ENCODE measurements at places on chromosomes 4 and X. TPM values are rescaled to one million over a fixed set of nuclear protein-coding genes. Genes with fewer than 3 reads are reported as not detected.

Gene MTM1
- 9.8 TPM for total RNA-seq

Gene CFAP99
- total RNA-seq = 0.43 TPM

Gene GLRA2
- 0.38 TPM for total RNA-seq

Gene VEGFC
- total RNA-seq = 3.2 TPM

Gene RASGEF1B
- 8.3 TPM for total RNA-seq

GRCh38 chr4:16661813-16662212, 236.6 kb downstream of the LDB2 start:
- no peak overlapping the region for H3K27ac ChIP-seq
- peaks cover 12% of the 10 kb centered on the region for H3K4me1 ChIP-seq
- H3K27me3 ChIP-seq = no peaks in the 10 kb centered on the region
- H3K36me3 ChIP-seq = no peaks in the 10 kb centered on the region
- no peak overlapping the region for H3K4me3 ChIP-seq

DNA sequence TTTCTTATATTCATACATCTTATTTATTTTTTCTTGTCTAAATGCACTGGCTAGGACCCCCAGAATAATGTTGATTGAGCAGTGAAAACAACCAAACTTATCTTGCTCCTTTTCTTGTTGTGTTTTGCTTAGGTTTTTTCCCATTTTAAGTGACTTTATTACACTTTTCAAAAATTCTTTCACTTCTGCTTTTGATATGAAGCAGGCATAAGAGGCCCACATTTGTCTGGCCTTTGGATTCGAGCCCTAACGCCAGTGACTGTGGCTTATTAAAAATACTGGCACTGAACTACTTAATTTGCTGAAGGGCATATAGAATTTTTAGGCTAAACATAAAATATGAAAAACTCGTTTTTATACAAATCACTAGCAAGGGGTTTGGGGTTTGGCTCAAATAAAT, 197.0 kb downstream of the ASB9 start:
- H3K4me1 ChIP-seq = no peaks in the 10 kb centered on the region
- H3K27ac ChIP-seq = no peak overlapping the region
- no peak for DNase-seq
- no peak overlapping the region for H3K4me3 ChIP-seq

DNA sequence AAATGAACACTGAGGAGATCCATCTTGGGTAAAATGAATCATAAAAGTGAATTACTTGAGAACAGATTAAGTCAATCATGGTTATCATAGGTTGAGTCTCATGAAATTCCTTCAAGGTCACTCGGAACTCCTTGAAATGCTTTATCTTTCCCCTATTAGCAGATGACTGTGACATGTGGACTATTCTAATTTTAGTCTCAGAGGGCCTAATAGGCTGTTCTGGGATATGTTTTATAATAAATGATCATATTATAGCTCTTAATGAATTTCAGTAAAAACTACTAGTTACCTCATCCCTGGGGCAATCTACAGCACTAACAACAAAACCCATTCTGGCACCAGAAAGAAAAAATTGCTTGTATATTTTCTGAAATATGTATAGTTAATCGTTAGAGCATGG, 44.7 kb downstream of the SPATA4 start:
- DNase-seq = no peak
- H3K4me3 ChIP-seq = no peak overlapping the region
- no peak overlapping the region for H3K27ac ChIP-seq
- no peaks in the 10 kb centered on the region for H3K27me3 ChIP-seq
- no peaks in the 10 kb centered on the region for H3K4me1 ChIP-seq
- no peaks in the 10 kb centered on the region for H3K36me3 ChIP-seq

DNA sequence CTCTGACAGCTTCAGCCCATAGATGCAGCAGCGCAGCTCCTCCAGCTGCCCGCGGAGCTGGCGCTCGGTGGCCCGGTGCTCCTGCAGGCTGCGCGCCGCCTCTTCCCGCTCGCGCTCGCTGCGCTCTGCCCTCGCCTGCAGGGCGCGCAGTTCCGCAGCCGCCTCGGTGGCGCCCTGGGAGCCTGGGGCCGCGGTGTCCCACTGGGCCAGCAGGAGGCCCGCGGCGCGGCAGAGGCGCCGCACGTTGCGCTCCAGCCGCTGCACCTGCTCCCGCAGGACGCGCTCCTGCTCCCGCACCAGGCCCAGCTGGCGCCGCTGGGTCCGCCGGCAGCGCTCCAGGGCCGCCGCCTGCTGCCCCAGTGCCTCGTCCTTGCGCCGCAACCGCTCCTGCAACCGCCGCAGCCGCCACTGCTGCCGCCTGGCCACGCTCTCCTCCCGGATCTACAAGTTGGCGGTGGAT, 10.1 kb downstream of the C4orf50 start:
- H3K36me3 ChIP-seq = no peaks in the 10 kb centered on the region
- no peak overlapping the region for H3K4me3 ChIP-seq
- DNase-seq = no peak
- H3K4me1 ChIP-seq = no peaks in the 10 kb centered on the region
- H3K27ac ChIP-seq = no peak overlapping the region

GRCh38 chrX:10611441-10612090, 8.8 kb downstream of the MID1 start:
- no peak overlapping the region for H3K4me3 ChIP-seq
- no peaks in the 10 kb centered on the region for H3K27me3 ChIP-seq
- no peak overlapping the region for H3K27ac ChIP-seq
- H3K4me1 ChIP-seq = peaks cover 27% of the 10 kb centered on the region

GRCh38 chr4:99264927-99265326, 25.9 kb downstream of the ADH1A start:
- no peak for DNase-seq
- no peak overlapping the region for H3K27ac ChIP-seq
- H3K4me3 ChIP-seq = no peak overlapping the region
- H3K27me3 ChIP-seq = no peaks in the 10 kb centered on the region

DNA sequence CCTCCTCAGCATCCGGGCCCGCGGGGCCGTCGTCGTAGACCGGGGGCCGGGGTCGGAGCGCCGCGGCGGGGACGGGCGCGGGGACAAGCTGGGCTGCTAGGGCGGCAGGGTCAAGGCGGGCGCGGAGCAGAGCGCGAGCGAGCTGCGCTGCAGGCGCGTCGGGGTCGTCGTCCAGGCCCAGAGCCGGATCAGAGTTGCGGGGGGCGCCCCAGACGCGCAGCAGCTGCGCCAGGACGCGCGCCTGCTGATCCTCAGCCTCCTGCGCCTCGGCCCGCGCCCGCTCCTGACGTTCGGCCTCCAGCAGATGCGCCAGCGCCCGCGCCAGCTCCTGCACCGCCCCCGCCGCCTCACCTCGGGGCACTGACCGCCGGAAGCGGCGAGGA, 3.5 kb downstream of the PCSK1N start:
- DNase-seq = no peak
- H3K27ac ChIP-seq = no peak overlapping the region
- no peaks in the 10 kb centered on the region for H3K4me1 ChIP-seq
- H3K36me3 ChIP-seq = peaks cover 4% of the 10 kb centered on the region

DNA sequence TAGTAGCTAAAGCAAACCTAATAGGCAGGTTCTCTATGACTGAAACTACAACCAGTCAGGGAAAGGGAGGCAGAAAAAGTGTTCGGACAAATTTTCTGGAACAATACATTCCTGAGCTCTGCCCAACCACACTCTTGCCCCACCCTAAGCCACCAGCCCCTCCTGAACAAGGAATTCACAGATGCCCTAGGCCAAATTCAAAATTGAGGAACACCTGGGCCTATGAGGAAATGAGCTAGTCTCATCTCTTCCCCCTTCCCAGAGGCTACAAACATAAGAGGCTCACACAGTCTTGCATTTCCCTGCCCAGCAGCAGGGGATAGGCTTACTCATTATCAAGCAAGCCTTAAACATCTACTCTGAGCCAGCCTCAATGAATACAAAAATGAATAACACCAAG, 284.7 kb downstream of the ZNF674 start:
- peak overlapping the region; percentile 97 for H3K27ac ChIP-seq
- H3K4me3 ChIP-seq = peak overlapping the region; percentile 33
- no peak for DNase-seq
- peaks cover 5% of the 10 kb centered on the region for H3K4me1 ChIP-seq
- H3K36me3 ChIP-seq = no peaks in the 10 kb centered on the region

GRCh38 chrX:154019633-154020528, at the start of gene IRAK1:
TSS of gene IRAK1 (minus strand) at chrX:154019902. CDS start at chrX:154019812, 90 bp downstream.
- no peaks in the 10 kb centered on the region for H3K27me3 ChIP-seq
- DNase-seq = no peak
- no peaks in the 10 kb centered on the region for H3K36me3 ChIP-seq
- H3K4me3 ChIP-seq = peak within 1 kb of the TSS; percentile 88

- no peak overlapping the region for H3K27ac ChIP-seq
- peaks cover 3% of the 10 kb centered on the region for H3K27me3 ChIP-seq
- no peak for DNase-seq
Observed at GRCh38 chrX:153635788-153636668, 11.0 kb upstream of the DUSP9 start.

DNA sequence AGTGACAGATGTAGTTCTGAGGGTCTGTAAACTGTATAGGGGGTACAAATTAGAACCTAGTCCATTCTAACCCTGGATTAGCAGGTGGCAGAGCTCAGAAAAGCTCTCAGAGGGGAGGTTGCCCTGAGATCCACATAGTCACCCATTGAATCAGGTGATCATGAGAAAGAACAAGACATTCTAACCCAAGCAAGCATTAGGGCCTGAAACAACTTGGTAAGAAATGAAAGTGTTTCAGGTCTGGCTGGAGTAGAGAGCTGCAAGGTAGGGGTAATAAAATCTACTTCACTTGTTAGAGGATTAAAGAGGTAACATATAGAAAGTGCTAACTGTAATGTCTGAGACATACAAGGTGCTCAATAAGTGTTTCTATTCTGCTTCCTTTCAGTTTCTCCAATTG, 8.8 kb upstream of the BMP2K start:
- H3K4me1 ChIP-seq = no peaks in the 10 kb centered on the region
- H3K27me3 ChIP-seq = no peaks in the 10 kb centered on the region
- no peaks in the 10 kb centered on the region for H3K36me3 ChIP-seq
- H3K4me3 ChIP-seq = no peak overlapping the region
- H3K27ac ChIP-seq = no peak overlapping the region
- no peak for DNase-seq

DNA sequence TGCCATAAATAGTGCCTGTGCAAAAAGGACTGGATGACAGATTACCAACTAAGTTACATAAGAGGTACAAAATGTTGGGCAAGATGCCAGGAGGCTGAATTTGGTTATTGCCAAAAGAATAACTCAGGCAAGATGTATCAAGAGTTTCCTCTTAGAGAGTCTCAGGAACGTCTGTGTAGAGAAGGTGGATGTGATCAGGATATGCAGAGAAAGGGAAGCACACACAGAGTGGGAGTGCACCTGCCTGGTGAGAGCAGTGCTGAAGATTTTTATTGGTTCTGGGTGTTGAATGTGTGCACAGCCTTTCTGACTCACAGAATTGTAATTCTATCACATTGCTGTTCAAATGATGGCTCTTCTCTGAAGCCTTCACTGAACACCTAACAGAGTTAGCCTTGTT, 156.8 kb upstream of the HS3ST1 start:
- no peaks in the 10 kb centered on the region for H3K27me3 ChIP-seq
- H3K4me3 ChIP-seq = no peak overlapping the region
- no peaks in the 10 kb centered on the region for H3K36me3 ChIP-seq
- no peak for DNase-seq

GRCh38 chrX:88613338-88613737, 133.7 kb upstream of the CPXCR1 start:
- H3K36me3 ChIP-seq = no peaks in the 10 kb centered on the region
- H3K27ac ChIP-seq = peak overlapping the region; percentile 50
- no peaks in the 10 kb centered on the region for H3K27me3 ChIP-seq
- H3K4me3 ChIP-seq = peak overlapping the region; percentile 66
- DNase-seq = no peak
- H3K4me1 ChIP-seq = peaks cover 8% of the 10 kb centered on the region

DNA sequence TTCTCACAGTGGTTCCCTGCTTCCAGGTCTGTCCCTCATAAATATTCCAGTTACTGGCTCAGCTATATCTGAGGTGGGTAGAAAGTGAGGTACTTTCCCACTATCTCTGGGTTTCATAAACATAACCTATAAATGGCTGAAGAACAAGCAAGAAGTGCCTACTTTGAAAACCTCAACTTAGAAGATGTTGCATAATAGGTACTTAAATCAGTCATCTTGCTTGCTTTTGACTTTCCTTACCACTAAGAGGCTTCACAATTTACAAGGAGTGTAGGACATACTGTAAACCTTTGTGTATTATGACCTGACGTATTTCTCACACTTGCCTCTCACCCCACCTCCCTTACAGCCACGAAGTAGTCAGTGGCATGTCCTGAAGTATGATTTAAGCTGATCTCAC, 145.9 kb downstream of the PCDH19 start:
- no peaks in the 10 kb centered on the region for H3K4me1 ChIP-seq
- no peaks in the 10 kb centered on the region for H3K36me3 ChIP-seq
- no peak for DNase-seq
- no peak overlapping the region for H3K4me3 ChIP-seq

DNA sequence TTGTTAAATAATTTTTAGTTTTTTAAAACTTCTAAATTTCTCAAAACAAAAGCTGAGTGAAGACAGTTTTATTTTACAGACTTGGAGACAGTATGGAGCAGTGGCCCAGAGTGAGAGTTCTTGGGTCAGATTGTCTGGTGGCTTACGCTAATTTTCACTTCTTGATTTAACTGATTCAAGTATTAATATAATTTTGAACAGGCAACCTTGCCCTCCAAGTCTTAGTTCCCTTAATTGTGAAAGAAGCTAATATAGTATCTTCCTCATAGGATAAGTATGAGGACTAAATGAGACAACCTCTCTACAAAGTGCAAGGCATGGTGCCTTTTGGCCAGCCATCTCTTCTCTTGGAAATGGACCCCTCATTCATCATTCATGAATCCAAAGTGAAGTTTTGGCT, 25.4 kb downstream of the ATP7A start:
- no peaks in the 10 kb centered on the region for H3K27me3 ChIP-seq
- no peaks in the 10 kb centered on the region for H3K36me3 ChIP-seq
- no peaks in the 10 kb centered on the region for H3K4me1 ChIP-seq
- DNase-seq = no peak
- no peak overlapping the region for H3K27ac ChIP-seq

DNA sequence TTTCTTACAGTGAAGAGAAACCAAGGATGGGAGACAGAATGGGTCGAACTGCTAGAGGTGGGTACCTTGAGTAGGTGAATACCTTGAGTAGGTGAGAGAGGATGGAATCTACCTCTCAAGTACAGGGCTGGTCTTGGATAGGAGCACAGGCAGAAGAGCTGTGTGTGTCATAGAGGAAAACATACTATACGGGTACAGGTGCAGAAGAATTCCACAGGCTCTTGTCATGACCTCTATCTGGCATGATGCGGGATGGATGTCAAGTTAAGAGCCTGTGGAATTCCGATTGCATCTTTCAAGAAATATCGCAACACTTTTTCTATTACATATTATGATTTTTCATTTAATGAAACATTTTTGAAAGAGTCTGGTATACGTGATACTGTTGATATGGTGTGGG, 18.0 kb upstream of the OCIAD1 start:
- peaks cover 5% of the 10 kb centered on the region for H3K27me3 ChIP-seq
- H3K36me3 ChIP-seq = no peaks in the 10 kb centered on the region
- no peak for DNase-seq
- H3K4me1 ChIP-seq = no peaks in the 10 kb centered on the region

- no peaks in the 10 kb centered on the region for H3K36me3 ChIP-seq
- H3K4me3 ChIP-seq = no peak overlapping the region
- no peaks in the 10 kb centered on the region for H3K27me3 ChIP-seq
Observed at GRCh38 chrX:110321670-110322069, 3.8 kb upstream of the AMMECR1 start.

- peaks cover 98% of the 10 kb centered on the region for H3K27me3 ChIP-seq
- H3K27ac ChIP-seq = no peak overlapping the region
- no peak for DNase-seq
Observed at GRCh38 chrX:114584983-114585842, 1.3 kb downstream of the HTR2C start.

- DNase-seq = no peak
- H3K4me1 ChIP-seq = peaks cover 11% of the 10 kb centered on the region
- no peaks in the 10 kb centered on the region for H3K27me3 ChIP-seq
- H3K27ac ChIP-seq = no peak overlapping the region
- peak overlapping the region; percentile 79 for H3K4me3 ChIP-seq
Observed at GRCh38 chr4:72701987-72702819, 133.2 kb upstream of the ADAMTS3 start.
